GM18507 (cell line): ENCODE measurements at places on chromosomes 12 and 14.

DNA sequence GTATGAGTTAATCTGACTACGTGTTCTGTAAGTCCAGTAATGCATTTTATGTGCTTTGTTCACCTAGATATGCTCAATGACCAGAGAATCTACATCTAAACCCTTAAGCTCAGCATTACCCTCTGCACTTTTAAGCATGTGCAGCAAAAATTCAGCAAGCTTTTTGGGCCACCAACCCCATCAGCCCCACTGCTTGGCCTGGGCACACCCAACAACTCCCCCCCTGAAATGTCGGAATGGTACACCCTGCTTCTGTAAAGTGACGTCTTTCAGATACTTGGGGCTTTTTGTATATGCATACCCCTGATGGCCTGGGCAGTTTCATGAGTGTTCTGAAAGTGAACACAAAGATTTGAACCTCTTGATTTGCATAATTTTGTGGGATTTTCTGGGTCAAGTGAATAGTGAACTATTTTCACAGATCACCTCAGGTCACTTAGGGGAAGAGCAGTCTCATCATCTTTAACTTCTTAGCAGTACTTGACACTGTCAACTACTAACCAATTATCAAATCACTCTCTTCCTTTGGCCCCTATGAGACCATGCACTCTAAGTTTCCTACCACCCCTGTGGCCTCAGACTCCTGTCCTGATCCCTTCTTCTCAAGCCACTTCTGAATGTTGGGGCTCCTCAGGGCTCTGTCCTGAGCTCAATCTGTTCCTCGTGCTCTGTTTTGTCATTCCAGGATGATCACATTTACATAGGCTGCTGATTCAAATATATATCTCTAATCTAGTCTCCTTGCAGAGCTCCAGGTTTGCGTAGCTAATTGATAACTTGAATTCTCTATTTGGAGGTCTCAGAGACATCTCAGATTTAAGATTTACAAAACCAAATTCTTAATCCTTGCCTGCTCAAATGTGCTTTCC, 36.3 kb upstream of the PPM1A start:
- no peak for DNase-seq

DNA sequence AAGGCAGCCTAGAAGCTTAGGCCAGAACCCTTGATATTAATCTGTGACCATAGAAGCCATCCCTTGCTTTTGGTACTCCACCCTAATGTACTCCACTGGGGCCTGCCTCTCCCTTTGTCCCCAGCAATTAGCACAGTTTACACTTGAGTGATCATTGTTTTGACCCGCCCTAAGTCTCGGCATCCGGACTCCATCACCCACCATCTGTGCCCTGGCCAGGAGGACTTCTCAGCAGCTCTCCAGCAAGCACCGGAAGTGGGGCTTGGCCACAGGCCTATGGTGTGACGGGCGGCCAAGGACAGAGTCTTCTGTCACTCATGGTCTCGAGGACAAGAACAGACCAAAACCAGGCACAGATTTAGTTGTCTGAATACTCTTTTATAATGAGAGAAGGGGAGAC, 126.5 kb upstream of the NTF3 start:
- no peak for DNase-seq

GRCh38 chr12:78293059-78293686, 462.5 kb downstream of the NAV3 start:
- DNase-seq = no peak

GRCh38 chr12:123952037-123952436, 20.6 kb downstream of the CCDC92 start:
- no peak for DNase-seq

- DNase-seq = no peak
Measured at GRCh38 chr12:6072302-6072752, 52.1 kb downstream of the VWF start.

DNA sequence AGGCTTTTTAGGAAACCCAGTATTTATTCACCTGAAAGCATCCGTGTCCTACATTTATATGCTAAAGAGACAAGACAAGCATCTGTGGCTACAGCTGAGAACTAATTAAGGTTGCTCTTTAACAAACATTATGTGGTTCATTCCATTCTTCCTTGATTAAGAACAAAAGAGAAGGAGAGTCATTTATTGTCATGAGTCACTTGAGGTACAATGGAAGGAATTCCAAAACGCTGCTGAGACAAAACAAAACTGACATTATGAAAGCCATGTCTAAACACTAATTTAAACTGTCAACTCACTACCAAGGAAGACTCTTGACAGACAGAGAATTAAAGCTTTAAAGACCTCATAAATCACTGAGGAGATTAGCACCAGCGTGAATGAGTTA, 214.4 kb downstream of the BMP4 start:
- no peak for DNase-seq

DNA sequence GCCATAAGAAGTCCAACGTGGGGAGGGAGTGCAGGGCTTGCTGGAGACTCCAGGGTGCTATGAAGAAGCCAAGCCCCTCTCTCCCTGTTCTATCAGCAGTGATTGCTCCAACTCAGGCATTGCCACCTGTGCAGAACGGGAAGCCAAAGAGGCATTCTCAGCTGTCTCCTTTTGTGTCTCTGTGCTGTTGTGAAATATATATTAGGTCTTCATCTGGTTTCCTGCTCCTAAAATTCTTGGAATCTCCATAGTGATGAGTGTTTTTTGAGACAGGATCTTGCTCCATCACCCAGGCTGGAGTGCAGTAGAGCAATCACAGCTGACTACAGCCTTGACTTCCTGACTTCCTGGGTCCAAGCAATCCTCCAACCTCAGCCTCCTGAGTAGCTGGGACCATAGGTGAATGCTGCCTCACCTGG, 51.2 kb upstream of the AEBP2 start:
- DNase-seq = no peak

DNA sequence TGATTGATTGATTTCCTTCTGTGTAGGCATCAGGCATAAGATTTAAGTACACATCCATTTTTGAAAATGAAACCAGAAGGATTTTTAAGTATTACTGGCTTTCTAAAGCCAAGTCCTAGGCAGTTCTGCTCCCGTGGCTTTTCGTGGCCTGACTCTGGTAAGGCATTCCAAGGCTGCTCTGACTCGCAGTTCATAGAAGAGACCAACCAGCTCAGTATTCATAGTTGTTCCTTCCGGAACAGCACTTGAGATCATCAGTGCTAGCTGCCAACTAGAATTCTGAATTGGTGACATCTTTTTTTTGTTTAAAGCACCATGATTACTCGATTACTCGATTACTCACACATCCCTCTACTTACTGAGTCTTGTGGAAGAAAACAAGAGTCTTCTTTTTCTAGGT, 25.9 kb downstream of the SUDS3 start:
- DNase-seq = no peak

GRCh38 chr14:68621400-68622365, 171.2 kb downstream of the ZFP36L1 start:
- no peak for DNase-seq

GRCh38 chr12:98828802-98829600, 183.9 kb downstream of the APAF1 start:
- no peak for DNase-seq

DNA sequence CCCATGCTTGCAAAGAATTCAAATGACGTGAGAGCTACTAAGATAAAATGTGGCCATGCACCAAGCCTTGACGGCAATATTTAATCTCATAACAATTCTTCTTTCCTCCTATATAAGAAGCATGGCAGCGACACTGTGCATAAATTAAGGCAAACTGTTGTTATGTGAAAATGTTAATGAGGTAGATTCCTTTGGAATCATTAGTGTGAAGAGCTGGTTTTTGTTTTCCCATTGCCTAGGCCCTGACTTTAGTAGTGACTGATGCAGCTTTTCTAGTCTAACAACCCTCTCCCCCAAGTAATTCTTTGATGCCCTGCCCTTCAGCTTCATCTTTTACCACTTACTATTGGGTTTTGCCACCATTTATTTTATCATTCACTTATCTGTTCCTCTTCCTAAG, 10.6 kb upstream of the PSEN1 start:
- no peak for DNase-seq

DNA sequence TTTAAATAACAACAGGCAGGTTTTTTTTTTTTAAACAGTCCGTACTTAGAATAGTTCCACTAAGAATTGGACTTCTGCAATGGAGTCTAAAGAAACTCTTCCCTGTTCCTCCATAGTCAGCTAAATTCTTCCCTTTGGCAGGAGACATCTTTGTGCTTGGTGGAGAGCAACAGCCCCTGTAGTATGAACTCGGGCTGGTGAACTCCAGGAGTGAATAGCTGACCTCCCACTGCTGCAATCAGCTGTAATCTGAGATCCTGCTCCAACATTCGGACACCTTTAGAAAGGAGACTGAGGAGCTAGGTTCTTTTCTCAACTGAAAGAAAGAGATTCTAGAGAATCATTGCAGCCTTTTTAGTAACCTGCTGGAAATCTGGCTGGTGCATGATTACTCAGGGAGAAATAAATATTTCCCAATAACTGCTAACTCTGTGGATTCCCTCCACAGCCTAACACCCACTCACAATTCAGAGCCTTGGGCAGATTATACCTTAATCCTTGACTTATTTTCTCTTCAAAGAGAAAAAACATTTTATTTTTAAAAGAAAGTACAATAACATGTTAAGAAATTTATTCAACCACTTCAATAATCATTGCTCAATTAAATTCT, 25.6 kb upstream of the DBX2 start:
- no peak for DNase-seq

DNA sequence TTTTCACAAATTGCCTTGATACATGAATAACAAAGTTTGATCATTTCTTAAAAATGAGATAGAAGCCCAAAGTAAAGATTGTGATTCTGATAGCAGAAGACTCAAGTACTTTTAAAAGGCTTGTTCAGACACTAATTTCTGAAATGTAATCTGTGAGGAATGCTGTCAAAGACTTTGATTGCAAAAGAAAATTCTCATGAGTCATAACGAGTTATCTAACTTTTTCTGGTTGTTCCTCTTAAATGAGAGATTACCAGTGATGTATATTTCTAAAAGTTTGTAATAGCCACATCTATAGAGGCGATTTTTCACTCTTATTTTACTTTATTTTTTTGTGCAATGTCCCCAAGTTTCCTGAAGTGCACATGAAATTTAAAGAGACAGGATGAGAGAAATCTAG, 7.0 kb downstream of the PYGL start:
- no peak for DNase-seq

DNA sequence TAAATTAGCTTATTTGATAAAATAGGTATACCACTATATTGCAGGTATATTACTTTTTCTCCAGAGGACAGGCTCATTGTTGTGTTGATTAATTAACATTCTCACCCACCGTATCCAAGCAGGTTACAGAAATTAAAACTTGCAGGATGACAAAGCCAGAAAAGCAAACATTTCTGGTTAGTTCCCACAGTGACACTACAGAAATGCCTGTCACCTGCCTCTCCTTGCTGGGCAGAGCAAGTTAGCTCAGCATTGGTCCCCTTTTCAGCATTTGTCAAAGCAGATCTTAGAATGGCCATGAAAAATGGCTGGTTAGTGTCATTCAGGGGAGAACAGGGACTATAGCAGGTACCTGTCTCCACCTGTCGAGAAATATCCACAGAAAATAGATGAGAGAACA, 38.8 kb downstream of the RMST start:
- DNase-seq = no peak

- no peak for DNase-seq
Measured at GRCh38 chr12:53380794-53381730, 1.1 kb downstream of the SP1 start.

GRCh38 chr12:99231031-99231430, 416.5 kb upstream of the GARIN6 start:
- DNase-seq = no peak
